GM04504 (cell line): ENCODE measurements at places on chromosomes 3 and 15.

DNA sequence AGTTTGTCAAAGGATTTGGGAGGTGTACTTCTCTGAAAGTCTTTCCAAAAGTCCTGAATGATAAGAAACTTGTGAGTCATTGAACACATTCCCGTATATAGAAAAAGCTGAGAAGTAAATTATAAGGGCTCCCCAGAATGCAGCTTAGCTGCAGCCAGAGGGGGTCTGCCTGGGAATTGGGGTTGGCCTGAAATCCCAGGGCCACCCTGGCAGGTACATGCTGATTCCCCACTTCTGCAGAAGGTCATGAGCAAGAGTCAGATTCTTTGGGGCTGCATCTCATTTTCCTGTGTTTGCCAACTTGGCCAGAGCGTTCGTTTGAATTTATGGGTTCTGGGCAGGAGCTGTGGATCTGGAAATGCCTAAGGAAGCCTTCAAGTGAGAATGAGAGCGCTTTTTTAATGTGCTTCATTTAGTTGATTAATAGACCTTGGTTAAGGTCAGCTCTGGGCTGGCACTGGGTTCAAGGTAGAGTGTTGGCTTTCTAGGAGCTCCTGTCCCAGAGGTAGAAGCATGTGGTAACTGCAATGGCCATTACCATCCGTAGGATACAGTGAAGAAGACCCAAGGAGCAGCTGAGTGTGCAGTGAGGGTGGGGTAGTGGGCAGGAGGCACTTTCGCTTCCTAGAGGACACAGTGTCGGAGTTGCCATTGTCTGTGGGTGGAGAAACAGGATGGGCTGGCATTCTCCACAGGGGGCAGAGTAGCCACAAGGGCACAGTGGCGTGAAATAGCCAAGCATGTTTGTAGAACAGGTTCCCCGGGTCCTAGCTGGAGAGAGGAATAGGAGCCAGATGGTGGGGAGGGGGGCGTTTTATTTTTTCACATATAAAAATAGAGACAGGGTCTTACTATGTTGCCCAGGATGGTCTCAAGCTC is 3.2 kb downstream of the SLC6A6 start:
- DNase-seq: no peak

GRCh38 chr15:43225201-43225949 is 4.6 kb upstream of the EPB42 start:
- no peak for DNase-seq

DNA sequence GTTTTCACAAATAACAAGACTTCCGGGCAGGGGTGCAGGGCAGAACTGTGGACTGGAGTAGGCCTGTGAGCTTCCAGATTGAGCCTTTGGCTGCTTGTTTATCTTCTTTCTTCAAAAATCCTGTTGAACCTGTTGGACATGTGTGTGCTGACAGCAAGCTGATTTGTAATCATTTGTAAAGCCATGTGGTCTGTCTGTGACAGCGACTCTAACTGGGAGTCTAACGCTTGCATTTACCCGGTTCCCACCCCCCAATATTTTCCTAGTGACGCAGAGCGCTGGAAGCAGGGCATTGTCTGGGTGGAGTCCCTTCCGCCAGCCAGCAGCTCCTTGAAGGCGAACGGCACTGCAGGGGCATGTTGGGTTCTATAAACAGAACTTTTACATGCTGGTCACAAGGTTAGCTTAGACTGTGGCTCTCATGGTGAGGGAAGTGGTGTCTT is 85.7 kb upstream of the MYZAP start:
- peak; percentile 23 for DNase-seq

DNA sequence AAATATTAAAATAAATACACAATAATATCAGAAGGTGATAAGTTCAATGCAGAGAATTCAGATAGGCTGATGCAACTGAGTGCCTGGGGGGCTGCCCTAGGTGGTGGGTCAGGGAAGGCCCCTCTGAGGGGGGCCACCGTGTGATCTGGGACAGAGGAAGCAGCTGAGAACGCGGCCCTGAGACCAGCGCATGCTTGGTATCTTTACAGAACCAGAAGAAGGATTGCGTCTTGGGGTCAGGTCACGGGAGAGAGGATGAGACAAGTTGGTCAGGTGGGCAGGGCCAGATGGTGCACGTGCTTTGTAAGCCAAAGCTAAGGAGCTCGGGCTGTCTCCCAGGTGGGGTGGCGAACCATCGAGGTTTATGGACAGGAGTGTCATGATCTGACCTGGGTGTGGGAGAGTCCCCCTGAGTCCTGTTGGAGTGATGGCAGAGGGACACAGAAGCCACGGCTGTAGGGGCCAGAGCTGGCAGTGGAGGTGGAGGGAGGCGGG is 121.2 kb downstream of the ETFA start:
- DNase-seq: no peak

GRCh38 chr3:9649791-9650521 is 651 bp downstream of the MTMR14 start:
- DNase-seq: no peak

DNA sequence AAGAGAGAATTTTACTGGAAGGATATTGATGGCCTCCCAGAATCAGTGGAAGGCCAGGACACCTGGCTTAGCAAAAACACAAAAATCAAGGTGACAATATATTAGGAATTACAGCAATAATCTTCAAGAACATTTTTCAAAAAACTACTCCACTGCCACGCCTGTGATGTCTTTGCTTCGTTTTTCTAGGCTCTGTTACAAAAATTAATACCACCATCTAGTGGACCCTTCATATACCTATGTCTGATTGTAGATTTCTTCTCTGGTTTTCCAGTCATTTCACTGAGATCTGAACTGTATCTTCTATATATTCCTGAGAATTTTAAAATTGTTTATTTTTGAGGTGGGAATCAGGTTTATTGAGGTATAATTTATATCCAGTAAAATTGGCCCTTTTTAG is 5.6 kb upstream of the SLC33A1 start:
- DNase-seq: no peak

DNA sequence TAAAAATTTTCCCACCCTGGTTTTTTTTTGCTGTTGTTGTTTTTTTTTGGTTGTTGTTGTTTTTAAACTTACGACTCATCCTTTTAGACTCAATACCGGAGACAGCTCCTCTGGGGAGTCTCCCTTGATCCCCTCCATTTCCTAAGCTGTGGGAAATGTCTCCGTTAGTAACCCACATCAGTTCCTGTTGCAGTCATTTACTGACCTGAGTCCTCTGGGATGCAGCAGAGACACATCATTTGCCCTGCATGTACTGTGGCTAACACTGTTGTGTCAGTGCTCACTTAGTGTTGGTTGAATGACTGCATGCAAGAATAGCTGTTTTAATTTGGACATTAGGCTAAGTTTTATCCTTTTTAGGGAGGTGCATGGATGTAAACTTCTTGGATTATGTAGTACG is 83.8 kb downstream of the MBNL1 start:
- no peak for DNase-seq
